ENCODE measurements at places on chromosomes 13 and 19. TPM values are rescaled to one million over a fixed set of nuclear protein-coding genes. Genes with fewer than 3 reads are reported as not detected.

DNA sequence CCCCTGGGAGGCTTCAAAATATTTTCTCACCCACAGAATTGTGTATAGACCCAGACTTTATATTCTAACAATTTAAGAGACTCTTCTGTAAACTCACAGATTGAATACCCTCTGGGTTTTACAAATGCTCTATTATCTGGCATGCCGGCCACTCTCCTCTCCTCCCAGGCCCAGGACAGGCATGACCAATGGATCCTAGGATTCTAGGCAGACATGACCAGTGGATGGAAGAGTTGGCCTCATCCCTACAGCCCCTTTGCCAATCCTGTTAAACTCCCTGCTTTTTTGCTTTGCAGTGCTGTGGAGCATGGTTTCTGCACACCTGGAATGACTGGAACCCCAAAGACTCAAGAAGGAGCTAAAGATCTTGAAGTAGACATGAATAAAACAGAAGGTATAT, 5.8 kb downstream of the ACSBG2 start:
- DNase-seq, result no peak

- no peak for DNase-seq
These were observed 191.6 kb downstream of the EFNB2 start for GRCh38 chr13:106343836-106344235.

DNA sequence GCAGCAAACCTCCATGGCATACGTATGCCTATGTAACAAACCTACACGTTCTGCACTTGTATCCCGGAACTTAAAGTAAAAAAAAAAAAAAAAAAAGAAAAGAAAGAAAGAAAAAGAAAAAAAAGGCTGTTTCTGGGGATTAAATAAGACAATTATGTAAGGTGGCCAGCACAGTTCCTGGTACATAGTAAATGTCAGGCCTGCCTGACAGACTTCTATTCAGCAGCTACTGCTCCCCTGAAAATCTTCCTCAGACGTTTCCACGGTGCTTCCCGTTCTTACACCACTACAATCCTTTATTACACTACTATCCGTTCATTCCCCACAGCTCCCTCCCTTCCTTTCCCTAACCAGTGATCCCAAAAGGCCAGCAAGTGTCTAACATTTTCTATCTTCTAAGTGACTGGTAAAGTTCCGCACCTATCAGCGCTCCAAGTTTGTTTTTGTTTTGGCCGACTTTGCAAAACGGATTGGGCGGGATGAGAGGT, 636 bp upstream of the RB1 start:
- no peak for DNase-seq

DNA sequence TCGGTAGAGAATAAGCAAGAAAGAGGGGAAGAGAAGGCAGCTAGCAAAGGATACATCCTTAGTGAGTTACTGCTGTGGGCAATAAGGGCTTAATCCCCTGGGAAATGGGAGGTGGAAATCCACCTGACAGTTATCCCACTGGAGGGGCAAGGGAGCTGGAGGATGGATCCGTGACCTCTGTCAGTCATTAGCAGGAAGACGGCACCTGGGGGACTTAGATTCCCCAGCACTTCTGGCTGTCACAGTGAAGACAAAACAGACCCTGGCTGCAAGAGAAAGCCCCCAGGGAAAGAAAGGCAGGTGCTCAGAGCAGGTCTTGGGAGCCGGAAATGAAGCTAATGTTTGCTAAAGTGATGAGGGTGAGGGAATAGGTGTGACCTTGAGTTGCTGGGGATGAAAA, 70.4 kb upstream of the MRI1 start:
- no peak for DNase-seq

DNA sequence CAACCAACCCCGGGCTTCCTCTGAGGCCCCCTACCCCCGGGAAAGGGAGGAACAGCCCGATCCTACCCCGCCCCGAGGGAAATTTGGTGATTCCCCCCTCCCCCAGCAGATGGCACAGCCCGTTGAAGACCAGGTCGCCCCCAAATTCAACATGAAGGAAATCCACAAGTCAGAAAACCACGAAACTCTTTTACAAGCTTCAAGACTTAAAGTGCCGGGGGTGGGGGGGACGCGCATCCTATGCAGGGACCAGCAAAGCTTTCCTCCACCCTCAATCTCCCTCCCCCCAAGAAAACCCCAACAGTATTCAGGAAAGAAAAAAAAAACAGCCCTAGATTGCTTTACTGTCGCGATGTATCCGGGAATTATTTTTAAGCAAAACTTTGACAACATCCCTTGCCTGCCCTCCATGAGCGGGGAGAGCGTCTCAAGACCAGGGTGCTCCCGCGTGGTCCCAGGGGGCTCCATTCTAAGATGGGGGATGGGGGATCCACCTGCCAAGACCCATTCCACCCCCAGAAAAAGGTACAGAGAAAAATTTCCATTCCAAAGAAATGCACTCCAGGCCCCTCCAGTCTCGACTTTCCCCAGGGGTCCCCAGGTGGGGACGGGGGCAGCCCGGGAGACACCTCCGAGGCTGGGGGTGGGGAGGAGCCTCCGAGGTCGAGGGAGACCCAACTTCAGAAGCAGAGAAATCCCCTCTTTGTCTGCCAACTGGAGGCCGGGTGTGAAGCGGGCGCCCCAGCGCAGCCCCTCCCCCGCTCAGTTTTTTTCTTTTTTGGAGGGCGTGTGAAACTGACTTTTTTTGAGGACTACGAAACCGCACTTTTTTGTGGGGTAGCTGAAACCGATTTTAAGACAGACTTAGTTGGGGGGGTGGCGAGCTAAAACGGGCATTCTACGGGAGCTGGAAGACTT, 1.5 kb downstream of the TCF3 start:
- DNase-seq, result peak; percentile 67

DNA sequence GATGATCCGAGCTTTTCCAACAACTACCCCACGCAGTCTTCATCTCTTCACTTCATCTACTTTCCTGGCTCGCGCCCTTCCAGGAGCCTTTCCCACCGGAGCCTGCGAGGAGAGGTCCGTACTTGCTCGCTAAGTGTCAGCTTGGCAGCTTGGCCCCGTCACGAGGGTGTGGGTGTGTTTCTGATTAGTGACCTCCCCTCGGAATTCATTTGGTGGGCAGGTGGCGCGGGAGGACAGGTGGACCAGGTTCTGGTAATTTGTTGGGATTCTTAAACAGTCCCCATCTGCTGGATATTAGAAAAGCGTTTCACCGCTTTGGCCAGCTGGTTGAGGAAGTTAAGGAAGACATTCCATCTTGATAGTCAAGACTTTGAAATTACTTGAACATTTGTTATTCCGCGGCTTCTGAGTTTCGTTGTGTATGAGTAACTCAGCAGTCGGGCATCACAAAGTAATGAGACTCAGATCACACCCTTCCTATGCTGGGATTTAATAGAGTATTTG, 515 bp downstream of the UFM1 start:
- peak; percentile 21 for DNase-seq

Gene MED29
- total RNA-seq, result 42.0 TPM

Gene BRCA2
- 2.5 TPM for total RNA-seq

All from T-cell (primary cell).